ENCODE measurements at places on chromosomes 11 and 22. TPM values are rescaled to one million over a fixed set of nuclear protein-coding genes. Genes with fewer than 3 reads are reported as not detected.

PPP6R3 gene
- total RNA-seq: 81.8 TPM

DNA sequence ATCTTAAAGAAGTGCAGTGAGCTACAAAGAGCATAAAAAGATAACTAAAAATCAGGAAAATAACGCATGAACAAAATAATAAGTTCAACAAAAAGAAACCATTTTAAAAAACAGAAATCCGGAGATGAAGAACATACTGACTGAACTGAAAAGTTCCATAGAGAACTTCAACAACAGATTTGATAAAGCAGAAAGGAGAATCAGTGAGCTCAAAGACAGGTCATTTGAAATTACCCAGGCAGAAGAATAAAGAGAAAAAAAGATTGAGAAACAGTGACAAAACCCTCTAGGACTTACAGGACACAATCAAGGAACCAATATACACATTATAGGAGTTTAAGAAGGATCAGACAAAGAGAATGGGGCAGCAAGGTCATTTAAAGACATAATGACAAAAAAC, 334.3 kb downstream of the NTM start:
- no peaks in the 10 kb centered on the region for H3K27me3 ChIP-seq
- H3K27ac ChIP-seq: no peak overlapping the region
- H3K4me1 ChIP-seq: no peaks in the 10 kb centered on the region
- DNase-seq: no peak
- no peak overlapping the region for H3K4me3 ChIP-seq

DNA sequence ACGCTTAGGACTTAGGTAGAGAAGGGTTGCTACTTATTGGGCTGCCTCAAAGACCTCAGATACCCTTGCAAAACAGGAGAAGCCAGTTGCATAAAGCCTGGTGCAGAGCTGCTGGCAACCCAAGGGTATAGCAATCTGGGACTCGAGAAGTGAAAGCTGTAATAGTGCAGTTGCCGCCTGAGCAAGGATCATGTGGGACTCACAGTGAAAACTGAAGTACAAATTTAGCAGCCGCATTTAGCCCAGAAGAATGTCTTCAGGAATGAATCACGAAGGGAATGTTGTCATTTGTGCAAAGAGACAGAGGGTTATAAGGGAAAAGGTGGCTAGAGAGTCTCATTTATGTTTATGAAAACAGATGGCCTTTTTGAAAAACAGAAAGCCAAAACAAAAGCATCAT, 267.2 kb downstream of the TENM4 start:
- H3K36me3 ChIP-seq: no peaks in the 10 kb centered on the region
- DNase-seq: no peak
- H3K4me1 ChIP-seq: no peaks in the 10 kb centered on the region
- H3K27me3 ChIP-seq: no peaks in the 10 kb centered on the region

- no peak overlapping the region for H3K4me3 ChIP-seq
- DNase-seq: no peak
- H3K4me1 ChIP-seq: peaks cover 19% of the 10 kb centered on the region
- no peaks in the 10 kb centered on the region for H3K36me3 ChIP-seq
Observed at GRCh38 chr11:69450064-69450856, 31.2 kb upstream of the LINC01488 start.

- no peak overlapping the region for H3K27ac ChIP-seq
- peak; percentile 44 for DNase-seq
- no peak overlapping the region for H3K4me3 ChIP-seq
- peaks cover 30% of the 10 kb centered on the region for H3K4me1 ChIP-seq
- peaks cover 33% of the 10 kb centered on the region for H3K36me3 ChIP-seq
- no peaks in the 10 kb centered on the region for H3K27me3 ChIP-seq
Observed at GRCh38 chr11:76658651-76659650, 11.6 kb downstream of the LRRC32 start.

DNA sequence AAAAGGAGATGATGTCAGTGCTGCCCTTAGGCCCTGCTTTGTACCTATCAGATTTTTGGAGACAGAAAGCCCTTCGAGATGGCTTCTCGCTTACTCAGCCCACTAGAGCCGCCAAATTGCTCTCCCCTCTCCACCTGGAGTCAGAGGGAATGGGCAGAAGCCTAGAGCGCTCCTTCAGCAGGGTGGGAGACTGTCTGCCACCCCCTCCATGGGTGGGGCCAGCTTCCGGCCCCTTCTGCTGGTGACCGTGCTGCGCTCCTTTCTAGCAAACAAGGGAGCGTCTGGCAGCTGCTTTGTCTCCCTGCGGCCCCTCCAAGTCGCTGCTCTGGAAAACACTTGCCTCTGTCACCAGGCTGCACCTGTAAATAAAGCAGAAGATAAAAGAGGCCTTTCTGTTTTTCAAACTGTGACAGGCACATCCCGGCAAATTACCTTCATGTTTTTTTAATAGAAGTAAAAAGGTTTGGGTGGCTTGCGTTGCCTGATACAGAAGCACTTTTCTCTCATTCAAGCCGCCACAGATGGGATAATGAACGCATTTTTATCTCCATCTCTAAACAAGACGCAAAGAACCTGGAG, 145.7 kb upstream of the NECTIN1 start:
- DNase-seq: no peak
- peaks cover 24% of the 10 kb centered on the region for H3K27me3 ChIP-seq
- H3K4me1 ChIP-seq: peaks cover 14% of the 10 kb centered on the region
- H3K4me3 ChIP-seq: no peak overlapping the region
- H3K36me3 ChIP-seq: no peaks in the 10 kb centered on the region

TSKU gene
- total RNA-seq: 124 TPM

OR5AN1 gene
- total RNA-seq: not detected

- H3K36me3 ChIP-seq: no peaks in the 10 kb centered on the region
- H3K4me1 ChIP-seq: no peaks in the 10 kb centered on the region
- H3K27ac ChIP-seq: no peak overlapping the region
- no peaks in the 10 kb centered on the region for H3K27me3 ChIP-seq
Observed at GRCh38 chr11:107040433-107041087, 22.3 kb upstream of the GUCY1A2 start.

SLC22A12 gene
- total RNA-seq: not detected

DNA sequence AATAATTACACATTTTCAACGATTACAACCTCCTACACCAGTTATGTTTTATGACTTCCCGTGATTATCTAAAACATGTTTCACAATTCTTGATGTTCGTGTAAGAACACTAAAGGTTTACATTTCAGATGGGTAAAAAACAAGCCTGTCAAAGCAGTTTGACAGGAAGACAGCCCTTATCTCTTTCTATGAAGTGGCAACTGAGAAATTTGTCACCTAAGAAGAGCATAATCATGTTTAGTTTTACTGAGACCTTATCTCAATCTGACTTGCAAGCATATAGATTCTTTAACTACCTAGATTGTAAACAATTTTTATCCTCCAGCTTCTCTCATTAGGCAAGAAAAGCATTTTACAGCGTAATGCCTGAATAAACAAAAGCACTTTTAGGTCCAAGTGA, 218.4 kb upstream of the ZBED5 start:
- no peaks in the 10 kb centered on the region for H3K36me3 ChIP-seq
- no peak for DNase-seq
- no peaks in the 10 kb centered on the region for H3K4me1 ChIP-seq
- no peaks in the 10 kb centered on the region for H3K27me3 ChIP-seq
- H3K27ac ChIP-seq: no peak overlapping the region

GRCh38 chr11:15266999-15267398, 152.3 kb downstream of the INSC start:
- no peak overlapping the region for H3K27ac ChIP-seq
- H3K27me3 ChIP-seq: no peaks in the 10 kb centered on the region
- no peak for DNase-seq
- H3K4me3 ChIP-seq: no peak overlapping the region
- no peaks in the 10 kb centered on the region for H3K36me3 ChIP-seq
- H3K4me1 ChIP-seq: no peaks in the 10 kb centered on the region

DNA sequence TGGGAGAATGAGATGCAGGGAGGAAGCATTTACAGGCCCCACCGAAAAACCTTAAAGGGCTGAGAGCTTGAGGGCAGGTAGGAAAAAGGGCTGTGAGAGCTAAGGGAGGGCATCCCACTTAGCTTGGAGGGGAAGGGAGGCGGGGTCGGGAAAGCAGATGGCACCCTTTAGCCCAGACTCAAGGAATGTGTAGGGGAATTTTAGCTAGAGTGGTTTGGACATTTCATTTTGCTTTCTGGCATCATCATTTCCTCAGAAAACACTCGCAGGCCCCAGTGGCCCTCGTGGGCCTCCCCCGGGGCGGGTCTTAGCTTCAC, 846 bp upstream of the STIM1 start:
- no peaks in the 10 kb centered on the region for H3K36me3 ChIP-seq
- H3K27ac ChIP-seq: peak overlapping the region; percentile 97
- DNase-seq: no peak
- peaks cover 54% of the 10 kb centered on the region for H3K4me1 ChIP-seq
- H3K27me3 ChIP-seq: no peaks in the 10 kb centered on the region

DNA sequence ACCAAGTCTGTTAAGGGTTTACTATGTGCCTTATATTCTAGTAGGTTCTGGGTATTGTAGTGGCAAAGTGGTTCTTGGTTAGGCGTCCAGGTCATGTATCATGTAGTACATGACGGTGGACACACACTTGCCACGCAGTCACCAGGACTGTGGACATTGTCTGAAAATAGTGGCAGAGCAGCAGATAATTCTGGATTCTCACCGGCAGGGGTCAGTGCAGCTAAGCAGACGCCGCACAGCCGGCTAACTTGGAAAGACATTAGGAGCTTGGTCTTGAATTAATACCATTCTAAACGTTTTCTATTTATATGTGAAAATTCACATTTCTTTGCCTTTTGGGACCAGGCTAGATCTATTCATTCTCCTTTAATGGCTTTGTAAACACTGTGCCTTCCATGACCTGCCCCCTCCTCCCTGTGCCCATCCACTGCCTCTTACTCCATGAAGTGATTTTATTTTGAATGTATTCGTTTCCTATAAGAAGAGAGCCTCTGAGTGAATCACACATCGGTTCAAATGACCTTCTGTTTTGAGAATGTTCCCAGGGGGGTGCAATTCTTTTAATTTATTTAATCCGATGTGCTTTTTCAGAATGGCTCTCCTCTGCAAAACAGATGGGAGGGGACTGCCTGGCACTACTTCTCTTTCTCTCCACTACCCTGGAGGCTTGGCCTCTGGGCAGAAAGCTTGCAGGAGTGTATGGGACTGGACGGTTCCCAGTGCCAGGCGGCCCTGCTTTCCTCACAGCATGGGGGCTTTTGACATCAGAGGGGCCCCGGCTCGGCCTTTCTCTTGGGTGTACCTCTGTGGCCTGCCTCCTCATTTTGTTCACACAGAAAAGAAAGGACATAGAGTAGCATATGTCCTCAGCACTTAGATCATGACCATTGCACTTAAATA, 378.0 kb downstream of the NTM start:
- no peak overlapping the region for H3K27ac ChIP-seq
- H3K36me3 ChIP-seq: no peaks in the 10 kb centered on the region
- H3K27me3 ChIP-seq: peaks cover 5% of the 10 kb centered on the region
- H3K4me3 ChIP-seq: no peak overlapping the region
- DNase-seq: no peak

DNA sequence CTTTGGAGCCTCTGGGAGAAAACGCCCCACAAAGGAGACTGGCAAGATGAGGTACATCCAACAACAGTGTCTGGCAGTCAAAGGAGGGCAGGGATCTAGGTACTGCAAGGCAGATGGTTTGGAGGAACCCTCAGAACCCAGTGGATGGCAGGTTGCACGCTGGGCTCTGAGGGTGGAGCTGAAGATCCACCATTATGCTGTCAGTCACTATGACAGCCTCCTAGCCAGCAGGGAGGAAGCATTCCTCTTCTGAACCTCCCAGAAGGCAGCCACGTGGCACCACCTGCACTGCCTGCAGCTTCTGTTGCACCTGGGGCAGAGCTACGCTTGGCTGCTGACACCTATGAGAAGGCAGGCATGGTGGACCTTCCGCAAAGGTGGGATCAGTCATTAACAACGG, 40.2 kb downstream of the HTR3A start:
- no peaks in the 10 kb centered on the region for H3K36me3 ChIP-seq
- DNase-seq: no peak
- H3K27ac ChIP-seq: no peak overlapping the region
- H3K4me1 ChIP-seq: no peaks in the 10 kb centered on the region
- no peak overlapping the region for H3K4me3 ChIP-seq
- H3K27me3 ChIP-seq: no peaks in the 10 kb centered on the region

DNA sequence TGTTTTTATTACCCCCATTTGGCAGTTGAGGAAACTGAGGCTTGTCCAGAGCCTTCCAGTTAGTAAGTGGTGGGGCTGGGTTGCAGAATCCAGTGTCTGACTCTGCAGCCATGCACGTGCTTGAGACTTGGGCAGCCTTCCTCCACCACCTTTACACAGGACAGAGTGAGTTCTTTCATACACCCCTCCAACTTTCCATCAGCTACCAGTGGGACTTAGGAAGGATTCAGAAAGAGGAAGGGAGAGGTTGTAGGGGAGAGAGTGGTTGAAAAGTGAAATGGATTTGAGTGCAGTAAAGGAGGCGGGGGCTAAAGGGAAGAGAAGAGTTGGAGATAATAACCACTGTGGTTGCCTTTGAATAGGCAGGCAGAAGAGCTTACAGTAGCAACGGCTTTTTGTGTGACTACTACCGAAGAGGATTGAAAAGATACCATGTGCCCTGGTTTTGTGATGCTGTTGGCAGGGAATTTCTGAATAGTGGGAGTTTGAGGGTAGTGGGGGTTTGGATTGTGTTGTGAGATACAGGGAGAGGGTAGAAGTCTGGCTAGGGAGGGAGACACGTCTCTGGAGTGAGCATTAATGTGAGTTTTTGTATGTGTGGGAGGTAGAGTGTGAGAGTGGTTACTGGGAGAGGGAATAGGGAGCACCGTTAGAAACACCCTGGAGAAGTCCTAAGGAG, 1.7 kb downstream of the UVRAG start:
- peaks cover 44% of the 10 kb centered on the region for H3K4me1 ChIP-seq
- no peak for DNase-seq
- no peak overlapping the region for H3K27ac ChIP-seq
- no peaks in the 10 kb centered on the region for H3K36me3 ChIP-seq
- no peaks in the 10 kb centered on the region for H3K27me3 ChIP-seq
